ENCODE measurements at places on chromosomes 13 and 19.

DNA sequence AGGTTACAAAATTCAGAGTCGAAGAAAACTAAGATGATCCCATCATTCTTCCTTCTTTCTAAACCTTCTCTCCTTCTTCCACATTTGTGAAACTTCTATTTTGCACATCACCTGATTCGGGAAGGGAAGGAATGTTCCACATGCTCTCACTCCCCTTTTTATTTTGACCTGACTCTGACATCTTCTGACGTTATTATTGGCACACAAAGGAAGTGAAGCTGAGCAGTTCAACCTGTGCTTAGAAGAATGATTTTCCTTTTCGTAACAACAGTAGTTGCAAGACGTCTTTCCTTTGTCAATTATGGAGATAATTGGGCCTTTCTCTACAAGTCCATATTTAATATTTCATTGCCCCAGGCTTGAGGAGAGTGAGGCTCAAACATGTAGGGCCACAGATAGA lies 18.0 kb downstream of the FAM124A start:
- no peak for ATAC-seq

DNA sequence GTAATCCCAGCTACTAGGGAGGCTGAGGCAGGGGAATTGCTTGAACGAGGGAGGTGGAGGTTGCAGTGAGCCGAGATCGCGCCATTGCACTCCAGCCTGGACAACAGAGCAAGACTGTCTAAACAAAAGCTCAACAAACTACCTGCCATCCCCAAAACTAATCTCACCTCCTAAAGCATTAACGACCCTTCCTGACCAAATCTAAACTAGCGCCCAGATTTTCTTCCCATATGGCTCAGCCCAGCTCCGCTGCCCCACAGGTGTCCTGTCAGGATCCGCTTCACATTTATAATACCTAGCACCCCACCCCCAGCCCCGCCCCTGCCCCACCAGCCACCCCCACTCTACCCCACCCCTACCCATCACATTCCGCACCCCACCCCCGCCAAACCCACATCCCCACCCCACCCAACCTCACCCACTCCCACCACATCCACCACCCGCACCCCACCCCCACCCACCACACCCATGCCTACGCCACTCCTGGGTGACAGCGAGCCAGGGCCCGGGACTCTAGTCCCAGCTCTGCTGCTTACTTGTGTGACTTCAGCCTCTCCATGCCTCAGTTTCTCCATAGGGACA lies 599 bp downstream of the C19orf12 start:
- ATAC-seq = peak; percentile 40

- no peak for ATAC-seq
Observed at GRCh38 chr13:75151081-75151643, 330.8 kb downstream of the TBC1D4 start.

- no peak for ATAC-seq
Observed at GRCh38 chr19:4553092-4553695, 6.3 kb downstream of the SEMA6B start.

- ATAC-seq = no peak
Observed at GRCh38 chr13:21849323-21849722, 178.4 kb downstream of the FGF9 start.

DNA sequence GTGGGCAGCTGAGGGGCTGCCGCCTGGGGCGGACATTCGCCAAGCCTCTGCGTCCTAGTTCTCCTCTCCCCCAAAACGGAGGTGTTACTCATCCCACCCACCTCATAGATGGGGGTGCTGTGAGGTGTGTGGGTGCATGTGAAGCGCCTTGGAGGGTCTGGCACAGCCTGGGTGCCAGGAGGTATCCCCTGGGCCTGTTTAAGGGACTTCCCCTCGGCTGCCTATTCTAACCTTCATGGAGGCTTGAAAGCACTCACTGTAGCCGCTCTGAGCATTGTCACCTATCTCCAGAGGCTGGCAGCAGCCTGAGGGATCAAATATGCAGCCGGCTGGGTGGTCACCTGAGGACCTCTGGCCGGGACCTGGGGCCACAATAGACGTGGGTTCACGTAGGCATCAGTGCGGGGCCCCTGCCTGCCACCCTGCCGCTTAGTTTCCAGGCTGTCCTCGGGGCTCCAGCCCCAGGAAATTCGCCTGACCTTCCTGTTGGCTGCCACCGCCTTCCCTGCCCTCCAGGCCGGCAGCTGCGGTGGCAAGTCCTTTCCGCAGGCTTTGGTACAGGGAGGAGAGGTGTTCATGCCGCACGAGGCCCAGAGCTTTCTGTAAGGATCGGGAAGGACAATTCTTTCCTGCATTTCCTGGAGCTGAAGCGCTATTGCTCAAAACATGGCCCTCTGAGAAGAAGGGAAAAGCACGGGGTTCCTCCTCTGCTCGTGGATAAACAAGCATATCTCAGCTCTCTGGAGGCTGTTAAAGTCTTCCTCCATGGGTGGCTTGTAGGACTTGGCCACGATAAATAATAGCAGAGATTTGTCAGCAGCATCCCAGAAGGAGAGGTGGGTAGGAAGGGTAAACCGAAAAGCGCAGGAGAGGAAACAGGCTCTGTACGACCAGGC lies 4.6 kb downstream of the COL4A2 start:
- no peak for ATAC-seq

DNA sequence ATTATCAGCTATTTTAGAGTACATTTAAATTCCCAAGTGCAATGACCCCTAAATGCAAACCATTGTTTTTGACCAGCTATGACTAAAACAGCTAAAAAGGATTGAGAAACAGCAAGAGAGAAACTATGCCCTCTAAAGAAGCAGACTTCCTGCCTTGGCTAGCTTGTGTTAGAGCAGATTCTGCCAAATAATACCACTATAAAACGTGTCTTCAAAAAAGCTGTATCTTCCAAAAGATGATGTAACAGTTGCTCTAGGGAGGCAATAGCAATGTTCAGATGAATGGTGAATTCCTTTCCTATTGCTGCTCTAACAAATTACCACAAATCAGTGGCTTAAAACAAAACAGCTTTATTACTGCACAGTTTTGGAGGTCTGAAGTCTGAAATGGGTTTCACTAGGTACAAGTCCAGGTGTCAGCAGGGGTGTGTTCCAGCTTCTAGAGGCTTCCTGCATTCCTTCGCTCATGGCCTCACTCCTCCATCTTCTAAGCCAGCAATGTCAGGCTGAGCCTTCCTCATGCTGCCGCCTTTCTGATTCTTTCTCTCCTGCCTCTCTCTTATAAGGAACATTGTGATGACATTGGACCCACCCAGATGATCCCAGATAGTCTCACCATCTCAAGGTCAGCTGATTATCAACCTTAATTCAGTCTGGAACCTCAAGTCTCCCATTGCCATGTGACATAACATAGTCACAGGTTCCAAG lies 84.5 kb downstream of the LRRC63 start:
- ATAC-seq = peak; percentile 55

- ATAC-seq = no peak
Observed at GRCh38 chr13:35131471-35131870, 189.4 kb downstream of the NBEA start.

GRCh38 chr19:53875602-53876325 lies 6.2 kb upstream of the PRKCG start:
- ATAC-seq = no peak

DNA sequence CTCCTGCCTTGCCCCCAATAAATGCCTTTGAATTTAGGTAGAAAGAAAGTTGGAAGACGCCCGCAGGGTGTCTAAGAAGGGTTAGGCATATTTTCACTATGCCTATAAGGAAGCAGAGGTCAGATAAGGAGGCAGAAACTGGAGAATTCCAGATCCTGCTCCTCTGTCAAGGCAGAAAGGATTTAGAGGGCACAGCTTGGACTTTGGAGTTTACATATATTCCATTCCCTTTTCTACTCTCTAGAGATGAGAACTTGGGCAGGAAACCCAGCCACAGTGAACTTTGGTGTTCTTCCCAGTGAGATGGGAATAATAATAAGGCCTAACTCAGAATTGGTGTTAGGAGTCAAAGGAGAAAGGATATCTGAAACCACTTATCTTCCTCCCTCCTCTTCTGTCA lies 37.4 kb downstream of the CCNE1 start:
- no peak for ATAC-seq

- no peak for ATAC-seq
Observed at GRCh38 chr19:1893791-1894190, 8.5 kb upstream of the ABHD17A start.

GRCh38 chr13:93001866-93002461 lies 224.6 kb upstream of the GPC6 start:
- ATAC-seq = no peak

Measured in stimulated activated memory B cell treated with anti-CD40 and anti-IgM and Interleukin-4, amounts not matched to agents 10 μg/mL and 1 μg/mL and 100 μg/mL, for 72 hours (primary cell).